Stimulated activated naive CD8-positive, alpha-beta T cell treated with anti-CD3 and anti-CD28 coated beads, Interleukin-15, Interleukin-2, amounts not matched to agents 100 U/mL and 50 U/mL, for 24 hours (primary cell): ENCODE measurements at places on chromosomes 5 and 9.

- DNase-seq: no peak
These were observed 12.3 kb downstream of the LMAN2 start for GRCh38 chr5:177339107-177339638.

- no peak for DNase-seq
These were observed 1209.8 kb upstream of the CDH6 start for GRCh38 chr5:29983528-29984155.

GRCh38 chr5:68680366-68680765 lies 413.4 kb upstream of the SLC30A5 start:
- no peak for DNase-seq

DNA sequence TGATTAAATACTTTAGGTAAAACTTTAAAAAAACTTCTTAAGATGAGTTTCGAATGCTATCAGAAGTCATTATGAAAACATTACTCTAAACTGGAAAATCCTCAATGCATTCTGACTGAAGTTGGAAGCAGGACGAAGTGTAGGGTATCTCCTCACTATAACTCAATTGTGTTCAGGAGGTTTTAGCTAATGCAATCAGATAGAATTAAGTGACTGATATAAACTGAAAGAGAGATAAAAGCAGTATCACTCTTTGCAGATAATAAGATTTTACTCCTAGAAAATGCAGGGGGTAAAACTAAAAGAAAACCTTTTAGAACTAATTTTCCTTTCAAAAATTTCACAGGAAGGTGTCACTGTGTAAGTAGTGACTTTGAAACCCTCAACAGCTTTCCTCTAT lies 22.1 kb downstream of the TAS2R1 start:
- no peak for DNase-seq

- DNase-seq: no peak
These were observed 148.2 kb upstream of the CHD1 start for GRCh38 chr5:99076723-99077640.

DNA sequence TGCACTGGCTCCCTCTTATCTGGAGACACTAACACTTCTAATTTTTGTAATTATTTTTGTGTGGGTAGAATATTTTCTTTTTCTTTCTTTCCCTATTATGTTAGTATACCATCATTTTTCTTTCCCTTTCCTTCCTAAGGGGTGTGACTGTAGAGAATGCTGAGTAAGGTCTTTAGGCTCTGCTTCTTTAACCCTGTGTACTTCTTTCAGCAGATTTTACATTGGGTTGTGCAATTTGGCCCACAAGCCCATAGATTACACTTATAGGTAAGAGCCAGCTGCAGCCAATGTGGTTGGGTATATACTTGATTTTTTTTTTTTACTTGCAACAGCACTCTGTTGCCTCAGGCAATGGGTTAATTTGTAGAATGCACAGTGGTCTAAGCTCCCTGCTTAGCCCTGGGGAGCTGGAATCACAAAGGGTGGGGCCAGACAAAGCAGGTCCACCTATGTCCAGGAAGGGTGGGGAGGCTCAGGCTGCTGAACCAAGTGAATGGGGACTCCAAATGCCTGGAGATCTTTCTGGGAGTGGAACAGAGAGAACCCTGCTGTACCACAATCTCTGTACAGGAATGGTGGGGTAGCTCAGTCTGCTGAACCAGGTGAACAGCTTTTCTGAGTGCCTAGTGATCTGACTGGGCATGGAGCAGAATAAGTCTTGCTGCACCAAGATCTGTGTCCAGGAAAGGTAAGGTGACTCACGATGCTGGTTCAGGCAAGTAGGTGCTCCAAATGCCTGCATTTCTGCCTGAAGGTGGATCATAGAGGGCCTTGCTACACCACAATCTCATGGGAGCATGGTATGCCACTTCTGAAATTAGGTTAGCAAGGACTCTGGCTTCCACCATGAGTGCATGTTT lies 64.9 kb downstream of the SLC25A46 start:
- no peak for DNase-seq

DNA sequence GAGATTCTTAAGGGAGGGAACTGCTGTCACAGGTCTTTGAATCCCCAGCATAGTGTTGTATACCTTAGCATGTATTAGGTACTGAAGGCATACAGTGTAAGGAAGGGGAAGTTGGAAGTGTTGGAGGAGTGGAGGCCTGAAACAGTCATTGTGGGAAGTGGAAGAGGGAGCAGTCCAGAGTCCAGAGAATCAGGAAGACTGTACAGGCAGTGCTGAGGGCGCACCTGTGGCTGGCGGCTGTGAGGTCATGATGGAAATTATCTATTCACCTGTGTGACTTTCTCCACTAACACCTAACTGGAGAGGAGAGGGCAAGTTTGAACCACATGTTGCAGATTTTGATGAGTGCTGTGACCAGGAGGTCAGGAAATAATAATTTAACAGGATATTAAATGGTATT lies 119.7 kb upstream of the NIPBL start:
- DNase-seq: no peak

GRCh38 chr5:170633235-170634081 lies 129.6 kb downstream of the KCNIP1 start:
- no peak for DNase-seq

GRCh38 chr9:35790385-35791296 lies 750 bp upstream of the NPR2 start:
- DNase-seq: peak; percentile 54

- no peak for DNase-seq
These were observed 55.5 kb downstream of the PRRC1 start for GRCh38 chr5:127572930-127573329.

DNA sequence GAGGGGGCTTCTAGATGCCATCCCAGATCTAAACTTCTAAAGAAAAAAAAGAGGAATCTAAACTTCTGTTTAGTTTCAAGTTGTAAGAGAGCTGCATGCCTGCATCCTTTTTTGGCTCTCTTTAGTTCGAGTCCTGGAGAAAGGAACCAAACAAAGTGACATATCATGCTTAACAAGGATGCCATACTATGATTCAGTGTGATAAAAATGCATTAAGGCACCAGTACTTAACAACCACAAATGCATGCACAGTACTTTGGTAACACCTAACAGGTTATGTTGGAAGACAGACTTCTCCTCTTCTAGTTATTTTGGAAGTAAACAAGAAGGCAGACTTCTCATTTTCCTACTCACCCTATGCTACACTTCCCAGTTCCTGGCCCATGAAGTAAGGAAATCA lies 27.3 kb downstream of the NME5 start:
- no peak for DNase-seq

GRCh38 chr9:20507431-20507830 lies 114.9 kb downstream of the MLLT3 start:
- no peak for DNase-seq

DNA sequence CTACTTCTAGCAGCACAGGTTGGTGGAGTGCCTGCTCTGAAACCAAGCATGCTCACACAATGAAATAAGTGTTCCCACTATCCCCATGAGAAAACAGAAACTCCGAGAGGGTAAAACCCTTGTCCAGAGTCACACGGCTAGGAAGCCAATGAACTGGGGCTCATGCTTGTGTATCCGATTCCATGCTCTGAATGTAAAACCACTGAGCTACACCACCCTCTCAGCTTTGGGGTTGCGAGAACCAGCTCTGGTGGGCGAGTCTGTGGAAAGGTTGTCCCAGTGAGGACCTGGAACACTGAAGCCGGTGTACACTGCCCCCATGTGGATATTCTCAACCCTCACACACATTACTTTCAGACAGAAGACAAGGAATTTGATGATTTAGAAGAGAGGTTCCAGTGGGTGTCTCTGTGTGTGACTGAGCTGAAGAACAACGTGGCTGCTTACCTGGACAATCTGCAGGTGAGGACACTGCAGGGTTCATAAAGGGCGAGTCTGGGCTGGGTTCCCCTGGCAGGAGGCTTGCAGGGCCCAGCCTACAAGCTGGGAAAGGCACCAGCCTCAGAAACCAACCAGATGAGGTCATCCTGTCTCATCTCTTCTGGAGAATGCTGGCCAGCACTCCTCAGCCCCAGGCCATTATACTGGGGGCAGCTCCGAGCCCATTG lies 37.4 kb downstream of the ARHGEF37 start:
- peak; percentile 23 for DNase-seq

DNA sequence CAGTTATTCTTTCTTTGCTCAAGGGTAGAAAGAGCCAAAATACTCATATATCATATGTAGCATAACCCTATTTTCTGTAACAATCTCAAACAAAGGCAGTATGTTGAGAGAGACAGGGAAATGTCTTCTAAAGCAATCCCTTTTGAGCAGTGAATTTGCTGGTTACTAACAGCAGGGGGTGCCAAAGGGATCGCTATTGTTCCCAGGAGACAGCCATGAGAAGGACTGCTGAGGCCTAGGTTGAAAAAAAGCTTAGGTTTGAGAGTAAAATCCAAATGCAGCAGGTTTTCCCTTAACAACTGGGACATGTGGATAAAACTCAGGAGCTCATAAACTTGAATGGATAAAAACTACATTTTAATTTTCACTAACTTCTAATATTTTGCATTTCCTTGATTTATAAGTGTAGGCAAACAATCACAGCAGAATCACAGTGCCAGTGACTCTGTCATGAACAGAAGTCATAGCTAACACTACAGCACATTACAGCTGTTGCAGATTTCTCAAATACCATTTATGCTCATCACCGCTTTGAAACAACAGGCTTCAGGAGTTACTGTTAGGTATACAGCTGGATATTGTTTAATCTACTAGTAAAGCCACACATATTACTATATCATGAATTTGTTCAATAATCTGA lies 148.4 kb downstream of the MAPKAP1 start:
- DNase-seq: peak; percentile 55

DNA sequence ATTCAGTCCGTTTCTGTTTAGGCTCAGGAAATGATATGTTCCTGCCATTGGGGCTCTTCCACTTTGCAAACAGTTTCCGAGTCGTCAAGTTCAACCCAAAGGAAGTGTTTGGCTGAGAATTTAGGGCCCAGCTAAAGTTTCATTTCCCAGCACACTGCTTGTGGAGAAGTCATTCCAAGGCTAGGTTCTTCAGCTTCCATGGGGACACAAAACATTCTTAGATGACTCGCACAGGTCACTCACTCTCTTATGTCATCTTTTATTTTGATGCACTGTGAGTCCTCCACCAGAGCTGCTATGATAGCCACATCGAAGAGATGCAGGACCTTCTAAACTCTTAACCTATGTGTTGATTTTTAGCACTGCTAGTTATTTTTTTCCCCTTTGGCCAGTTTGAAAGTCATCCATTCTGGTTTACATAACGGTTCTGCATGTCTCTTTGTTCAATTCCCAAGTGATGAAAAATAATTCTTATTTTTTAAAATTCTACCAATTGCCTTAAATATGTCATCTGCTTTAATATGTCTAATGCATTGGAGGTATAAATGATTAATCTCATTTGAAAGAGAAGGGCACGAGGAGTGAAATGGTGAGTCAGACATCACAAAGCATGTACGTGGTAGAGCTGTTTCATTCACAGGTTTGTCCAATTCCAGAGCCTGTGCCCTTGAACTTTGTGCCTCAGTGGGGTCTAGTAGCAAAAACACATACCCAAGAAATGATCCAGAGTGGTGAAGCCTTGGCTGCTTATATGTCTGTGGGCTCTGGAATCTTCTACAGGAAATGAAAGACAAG lies 84.3 kb downstream of the ZNF462 start:
- no peak for DNase-seq

DNA sequence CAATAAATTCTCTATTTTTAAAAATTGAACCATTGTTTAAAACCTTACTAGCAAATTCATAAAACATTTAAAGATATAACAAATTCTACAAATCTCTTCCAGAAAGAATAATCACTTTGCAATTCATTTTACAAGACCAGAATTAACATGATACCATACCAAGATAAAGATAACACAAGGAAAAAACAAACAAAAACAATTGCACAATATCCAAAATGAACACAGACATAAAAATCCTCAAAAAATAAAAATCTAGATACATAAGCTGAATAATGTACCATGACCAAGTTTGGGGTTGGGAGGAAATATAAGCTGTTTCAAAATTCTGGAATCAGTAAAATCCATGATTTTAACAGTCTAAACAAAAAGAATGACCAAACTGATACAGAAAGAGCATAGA lies 11.1 kb downstream of the CCNG1 start:
- DNase-seq: no peak

DNA sequence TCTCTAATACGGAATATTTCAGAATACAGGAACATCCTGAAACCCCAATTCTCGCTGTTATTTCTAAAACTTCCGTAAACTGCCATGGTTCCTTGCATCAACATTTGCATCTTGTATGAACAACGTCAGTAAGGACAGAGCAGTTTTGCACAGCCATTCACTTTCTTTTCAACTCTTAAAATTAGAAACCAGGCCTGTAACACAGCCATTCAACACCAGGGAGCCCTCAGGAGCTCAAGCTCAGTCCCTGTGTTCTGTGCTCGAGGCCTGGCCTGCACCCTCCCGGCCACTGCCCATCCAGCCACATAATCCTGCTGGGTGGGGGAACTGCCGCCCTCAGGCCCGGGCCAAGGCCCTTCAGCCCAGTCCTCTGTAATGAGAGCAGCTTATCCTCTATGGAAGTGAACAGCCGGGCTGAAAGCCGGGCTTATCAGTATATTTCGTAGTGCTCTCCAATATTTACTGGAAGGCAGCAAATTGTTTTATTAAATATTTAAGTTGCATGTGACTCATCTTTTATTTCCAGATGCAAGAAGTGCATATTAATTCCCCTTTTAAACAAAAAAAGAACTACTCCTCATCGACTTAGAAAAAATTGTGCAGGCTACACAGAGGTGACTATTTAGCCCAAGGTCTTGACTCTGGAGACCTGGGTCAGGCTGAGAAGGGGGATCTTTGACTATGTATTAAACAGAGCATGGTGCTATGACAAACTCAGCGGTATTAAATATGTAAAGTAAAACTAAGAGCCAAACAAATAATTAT lies 33.2 kb upstream of the SLC6A3 start:
- no peak for DNase-seq

GRCh38 chr5:116970318-116970717 lies 395.7 kb upstream of the SEMA6A start:
- no peak for DNase-seq

DNA sequence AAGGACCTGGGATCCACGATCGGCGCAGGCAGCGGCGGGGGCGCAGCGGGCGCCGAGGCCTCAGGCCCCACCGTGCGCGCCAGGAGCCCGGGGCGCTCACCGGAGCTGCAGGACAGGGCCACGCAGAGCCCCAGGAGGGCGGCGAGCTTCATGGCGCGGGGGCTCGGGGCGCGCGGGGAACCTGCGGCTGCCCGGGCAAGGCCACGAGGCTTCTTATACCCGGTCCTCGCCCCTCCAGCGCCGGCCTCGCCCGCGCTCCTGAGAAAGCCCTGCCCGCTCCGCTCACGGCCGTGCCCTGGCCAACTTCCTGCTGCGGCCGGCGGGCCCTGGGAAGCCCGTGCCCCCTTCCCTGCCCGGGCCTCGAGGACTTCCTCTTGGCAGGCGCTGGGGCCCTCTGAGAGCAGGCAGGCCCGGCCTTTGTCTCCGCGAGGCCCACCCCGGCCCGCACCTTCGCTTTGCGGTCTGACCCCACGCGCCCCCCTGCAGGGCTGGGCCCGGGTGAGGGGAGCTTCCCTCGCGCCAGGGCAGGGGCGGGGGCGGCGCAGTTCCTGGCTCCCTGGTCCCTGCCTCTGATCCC lies at the start of gene SCGB3A1:
TSS of gene SCGB3A1 (minus strand) at position 189 of the 577 bp plus-strand sequence. CDS start at position 152, 37 bp downstream.
- DNase-seq: no peak
